ENCODE measurements at places on chromosomes 1 and 21.

GRCh38 chr1:71473331-71473730 is 392.5 kb upstream of the ZRANB2 start:
- DNase-seq, result no peak

DNA sequence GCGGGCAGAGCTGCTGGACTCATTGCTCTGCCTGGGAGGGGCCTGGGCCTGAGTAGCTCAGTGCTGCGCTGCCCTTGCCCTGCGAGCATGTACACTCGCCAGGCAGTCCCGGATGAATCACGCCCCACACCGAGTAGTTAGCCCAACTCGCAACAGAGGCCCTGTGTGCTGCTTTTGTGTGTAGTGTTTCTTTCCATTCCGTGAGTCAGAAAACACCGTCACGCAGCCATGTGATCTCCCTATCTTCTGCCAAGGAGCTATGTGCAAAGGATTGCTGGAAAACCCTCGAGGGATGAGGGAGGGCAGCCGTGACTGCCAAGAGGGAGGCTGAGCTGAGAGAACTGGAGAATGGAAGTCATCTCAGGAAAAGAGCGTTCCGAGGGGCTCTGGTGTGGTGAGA is 37.3 kb downstream of the NENF start:
- no peak for DNase-seq

- DNase-seq, result no peak
Measured at GRCh38 chr1:67308136-67308535, 463 bp downstream of the IL12RB2 start.

- no peak for DNase-seq
Measured at GRCh38 chr1:82507011-82507410, 706.3 kb downstream of the ADGRL2 start.

DNA sequence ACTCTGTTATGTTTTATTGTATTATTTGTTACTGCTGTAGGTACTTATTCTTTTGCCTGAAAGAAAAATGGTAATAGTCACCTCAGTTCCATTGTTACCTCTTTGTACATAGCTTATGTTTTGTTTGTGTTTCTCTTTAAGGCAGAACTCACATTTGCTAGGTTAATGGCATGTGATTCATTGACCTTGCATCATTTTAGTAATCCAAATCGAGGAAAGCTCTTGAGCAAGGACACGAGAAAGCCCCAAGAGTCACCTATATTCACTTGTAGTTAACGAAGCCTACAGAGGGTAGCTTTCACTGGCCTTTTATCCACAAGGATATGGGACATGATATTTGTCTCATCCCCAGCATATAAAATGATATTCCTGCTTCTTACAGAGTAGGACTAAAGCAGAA is 1765.2 kb downstream of the NCAM2 start:
- DNase-seq, result no peak

DNA sequence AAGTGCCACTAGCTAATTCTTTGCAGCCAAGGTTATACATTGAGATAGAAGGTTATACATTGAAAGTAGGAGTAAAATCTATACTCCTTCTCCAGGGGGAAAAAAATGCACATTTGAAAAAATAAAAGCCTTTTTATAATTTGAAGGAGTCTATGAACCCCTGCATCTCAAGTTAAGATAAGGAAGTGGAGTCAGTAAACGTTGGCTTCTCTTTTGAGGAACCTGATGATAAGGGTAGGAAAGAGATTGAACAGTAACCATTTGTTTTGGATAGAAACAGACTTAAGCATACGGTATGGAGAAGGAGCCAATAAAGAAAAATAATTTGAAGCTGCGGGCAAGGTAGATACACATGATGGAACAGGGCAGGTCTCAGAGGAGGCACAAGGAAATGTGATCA is 64.1 kb downstream of the RPAP2 start:
- DNase-seq, result no peak

- DNase-seq, result no peak
Measured at GRCh38 chr1:60126723-60127122, 53.2 kb upstream of the C1orf87 start.

- no peak for DNase-seq
Measured at GRCh38 chr1:244341455-244342450, 110.0 kb downstream of the ADSS2 start.

GRCh38 chr1:225774281-225775147 is 3.1 kb upstream of the SRP9 start:
- DNase-seq, result no peak

- no peak for DNase-seq
Measured at GRCh38 chr1:197677752-197678295, 97.5 kb downstream of the DENND1B start.

DNA sequence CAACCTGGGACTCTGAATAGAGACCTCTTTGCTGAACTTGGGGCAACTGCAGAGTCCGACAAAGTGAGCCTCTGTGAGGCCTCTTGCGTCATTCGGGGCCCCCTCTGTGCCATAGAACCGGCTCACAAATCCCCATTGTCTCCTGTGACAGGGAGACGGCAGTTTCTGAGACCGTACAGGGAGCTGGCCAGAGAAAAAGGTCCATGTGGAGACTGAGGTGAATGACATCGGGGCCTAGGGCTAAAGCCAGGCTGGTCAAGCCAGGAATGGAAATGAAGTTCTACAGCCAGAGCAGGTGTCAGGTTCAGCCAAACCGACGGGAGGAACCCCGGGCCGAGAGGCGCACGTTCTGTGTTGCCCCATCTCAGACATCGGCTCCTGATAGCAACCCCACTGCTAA is 37.1 kb upstream of the TRIM67 start:
- DNase-seq, result no peak

GRCh38 chr1:178935610-178936009 is 64.7 kb upstream of the ANGPTL1 start:
- DNase-seq, result no peak

GRCh38 chr1:15308621-15309027 is 61.6 kb downstream of the FHAD1 start:
- DNase-seq, result no peak

GRCh38 chr21:24163539-24163938 is 1443.7 kb downstream of the MRPL39 start:
- DNase-seq, result no peak

DNA sequence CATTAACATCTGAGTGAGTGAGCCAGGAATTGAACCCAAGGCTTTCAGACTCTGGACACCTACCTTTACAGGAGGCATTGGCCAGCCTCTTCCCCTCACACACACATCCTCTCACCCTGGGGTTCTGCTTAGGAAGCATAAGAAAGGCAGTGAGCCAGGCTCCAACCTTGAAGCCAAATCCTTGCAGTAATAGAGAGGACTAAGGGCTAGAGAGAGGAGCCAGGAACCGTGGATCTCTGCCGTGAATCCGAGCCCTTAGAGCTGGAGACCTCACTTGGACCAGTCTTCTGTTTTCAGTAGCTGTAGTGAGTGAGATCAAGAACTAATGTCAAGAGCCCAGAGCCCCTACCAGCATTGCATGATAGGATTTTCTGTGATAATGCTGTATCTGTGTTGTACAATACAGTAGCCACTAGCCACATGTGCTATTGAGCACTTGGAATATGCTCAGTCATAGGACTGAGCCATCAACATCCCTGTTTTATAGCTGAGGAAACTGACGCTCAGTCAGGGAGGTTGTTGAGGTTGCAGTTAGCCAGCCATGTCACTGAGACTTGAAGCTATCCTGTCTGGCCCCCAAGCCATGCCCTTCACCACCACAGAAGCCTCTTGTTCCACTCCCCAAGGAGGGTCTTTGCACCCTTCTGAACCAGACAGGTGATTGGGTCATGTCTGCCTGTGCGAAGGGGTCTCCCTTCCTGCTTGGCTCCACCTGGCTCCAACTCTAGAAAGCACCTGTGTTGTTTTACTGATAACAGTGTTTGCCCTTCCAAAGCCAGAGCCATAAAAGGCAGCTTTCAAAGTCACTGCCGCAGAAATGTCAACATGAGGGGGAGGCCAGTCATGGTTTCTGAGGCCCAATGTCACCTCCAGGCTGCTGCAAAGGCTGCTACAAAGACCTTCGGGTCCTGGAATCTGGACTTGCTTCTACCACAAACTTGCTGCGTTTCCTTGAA is 101.1 kb upstream of the JUN start:
- no peak for DNase-seq
